ENCODE measurements at places on chromosomes 6 and 20. TPM values are rescaled to one million over a fixed set of nuclear protein-coding genes. Genes with fewer than 3 reads are reported as not detected.

DNA sequence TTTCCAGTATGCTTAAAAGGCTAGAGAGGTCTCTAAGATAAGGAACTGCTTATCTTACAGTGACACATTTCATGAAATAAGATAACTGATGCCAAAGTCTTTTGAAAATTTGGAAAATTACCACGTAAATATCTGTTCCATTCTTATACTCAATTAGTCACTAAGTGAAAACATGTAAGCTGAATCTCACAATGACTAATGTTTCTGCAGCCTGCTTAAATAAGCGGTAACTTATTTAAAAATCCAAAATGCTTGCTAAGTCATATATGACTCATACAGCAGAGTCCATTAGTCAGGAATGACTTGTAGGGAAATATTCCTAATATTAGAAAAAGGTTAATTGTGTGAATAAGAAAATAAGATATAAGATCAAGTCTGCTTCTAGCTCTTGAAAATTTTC lies 27.8 kb upstream of the LGSN start:
- no peak overlapping the region for H3K27ac ChIP-seq
- peaks cover 10% of the 10 kb centered on the region for H3K4me1 ChIP-seq
- H3K4me3 ChIP-seq: no peak overlapping the region
- H3K27me3 ChIP-seq: peaks cover 17% of the 10 kb centered on the region
- DNase-seq: no peak

Gene SIRPA
- not detected for total RNA-seq

- H3K27me3 ChIP-seq: no peaks in the 10 kb centered on the region
- no peak for DNase-seq
- no peak overlapping the region for H3K27ac ChIP-seq
- no peak overlapping the region for H3K4me3 ChIP-seq
- peaks cover 17% of the 10 kb centered on the region for H3K4me1 ChIP-seq
- peaks cover 22% of the 10 kb centered on the region for H3K36me3 ChIP-seq
Measured at GRCh38 chr6:8080362-8081151, 16.4 kb upstream of the BLOC1S5 start.

DNA sequence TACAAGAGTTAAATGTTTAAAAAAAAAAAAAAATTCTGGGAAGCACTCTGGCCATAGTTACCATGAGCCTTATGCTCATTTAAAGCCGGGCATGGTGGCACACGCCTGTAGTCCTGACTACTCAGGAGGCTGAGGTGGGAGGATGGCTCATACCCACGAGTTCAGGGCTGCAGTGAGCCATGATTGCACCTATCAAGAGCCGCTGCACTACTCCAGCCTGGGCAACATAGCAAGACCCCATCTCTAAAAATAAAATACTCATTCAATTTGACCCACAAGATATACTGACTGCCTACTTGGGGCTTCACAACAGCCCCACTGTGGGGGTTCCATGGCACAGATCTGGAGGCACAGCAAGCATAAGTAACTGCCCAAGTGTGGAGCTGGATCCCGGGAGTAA lies 112.0 kb upstream of the NFATC2 start:
- DNase-seq: no peak
- H3K36me3 ChIP-seq: no peaks in the 10 kb centered on the region
- no peak overlapping the region for H3K4me3 ChIP-seq
- no peak overlapping the region for H3K27ac ChIP-seq
- peaks cover 4% of the 10 kb centered on the region for H3K27me3 ChIP-seq

DNA sequence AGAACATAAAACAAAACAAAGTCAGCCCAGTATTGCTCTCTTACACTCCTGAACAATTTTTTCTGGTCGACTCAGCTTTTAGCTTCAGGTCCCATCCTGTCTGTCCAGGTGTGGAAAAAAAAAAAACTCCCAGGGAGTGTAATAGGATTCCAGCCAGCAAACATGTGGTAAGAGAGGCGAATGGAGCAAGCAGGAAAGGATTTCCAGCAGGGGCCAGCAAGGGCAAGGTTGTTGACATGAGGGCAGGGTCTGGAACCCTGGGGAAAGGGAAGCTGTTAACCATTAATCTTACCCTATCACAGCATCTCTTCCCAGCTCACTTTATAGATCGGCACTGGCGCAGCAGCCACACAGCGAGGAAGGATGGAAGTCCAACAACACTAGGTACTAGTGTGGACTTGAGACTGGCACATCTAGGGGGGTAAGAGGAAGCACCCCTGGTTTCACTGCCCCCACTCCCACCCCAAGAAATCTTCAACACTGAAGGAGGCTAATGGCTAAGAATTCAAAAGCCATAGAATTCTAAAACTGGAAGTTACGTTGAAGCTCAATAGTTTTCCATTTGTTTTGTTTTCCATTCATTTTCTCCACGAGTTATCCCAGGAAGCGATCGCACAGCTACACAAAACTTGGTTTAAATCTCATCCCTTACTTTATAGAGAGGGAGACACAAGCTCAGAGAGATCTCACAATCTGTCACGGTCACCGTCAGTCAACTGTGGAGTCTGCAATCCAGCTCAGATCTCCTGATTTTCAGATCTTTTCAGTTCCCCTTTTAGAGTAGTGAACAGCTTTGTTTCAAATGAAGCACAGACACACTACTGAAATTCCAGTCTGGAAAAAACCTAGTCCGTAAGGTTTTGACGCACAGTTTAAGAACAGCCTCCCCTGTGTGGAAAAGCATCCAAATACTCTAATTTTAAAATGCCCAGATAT lies 53.3 kb downstream of the SLC22A23 start:
- no peak overlapping the region for H3K27ac ChIP-seq
- no peak overlapping the region for H3K4me3 ChIP-seq

- DNase-seq: no peak
- no peaks in the 10 kb centered on the region for H3K27me3 ChIP-seq
- no peak overlapping the region for H3K4me3 ChIP-seq
- H3K36me3 ChIP-seq: no peaks in the 10 kb centered on the region
- H3K4me1 ChIP-seq: no peaks in the 10 kb centered on the region
Measured at GRCh38 chr20:39605908-39606307, 643.8 kb downstream of the DHX35 start.

Gene LAMA2
- total RNA-seq: 0.15 TPM

Measured in activated CD4-positive, alpha-beta memory T cell treated with anti-CD3 and anti-CD28 coated beads, Interleukin-2, amount 10 ng/mL, durations not matched to agents 7 days and 5 days (primary cell).